ENCODE measurements at places on chromosomes 6 and 20. TPM values are rescaled to one million over a fixed set of nuclear protein-coding genes. Genes with fewer than 3 reads are reported as not detected.

- no peak for DNase-seq
Observed at GRCh38 chr20:40680161-40680959, 8.7 kb downstream of the MAFB start.

GRCh38 chr6:36722365-36722764 lies 24.7 kb downstream of the RAB44 start:
- DNase-seq: no peak

- DNase-seq: no peak
Observed at GRCh38 chr20:12252793-12253192, 335.1 kb downstream of the BTBD3 start.

GRCh38 chr20:24694157-24694726 lies 224.8 kb downstream of the SYNDIG1 start:
- DNase-seq: no peak

GRCh38 chr20:44924541-44924940 lies 14.7 kb downstream of the PABPC1L start:
- no peak for DNase-seq

LTV1 gene
- 41.2 TPM for total RNA-seq
